ENCODE measurements at places on chromosomes 11 and 22. TPM values are rescaled to one million over a fixed set of nuclear protein-coding genes. Genes with fewer than 3 reads are reported as not detected.

DNA sequence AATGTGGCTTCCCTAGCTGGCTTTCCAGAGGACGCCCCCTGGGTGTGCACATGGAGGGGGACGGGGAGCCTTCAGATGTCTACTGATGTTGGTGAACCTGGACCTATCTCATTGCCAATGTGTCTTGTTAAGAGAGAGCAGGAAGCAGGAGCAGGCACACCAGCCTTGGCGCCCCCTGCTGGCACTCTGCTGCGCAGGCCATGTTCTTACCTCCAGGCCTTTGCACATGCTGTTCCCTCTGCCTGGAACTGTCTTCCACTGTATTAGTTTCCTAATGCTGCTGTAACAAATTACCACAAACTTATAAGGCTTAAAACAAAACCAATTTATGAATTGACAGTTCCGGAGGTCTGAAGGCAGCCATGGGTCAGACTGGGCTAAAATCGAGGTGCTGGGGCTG lies 23.6 kb upstream of the MN1 start:
- no peak for DNase-seq

DNA sequence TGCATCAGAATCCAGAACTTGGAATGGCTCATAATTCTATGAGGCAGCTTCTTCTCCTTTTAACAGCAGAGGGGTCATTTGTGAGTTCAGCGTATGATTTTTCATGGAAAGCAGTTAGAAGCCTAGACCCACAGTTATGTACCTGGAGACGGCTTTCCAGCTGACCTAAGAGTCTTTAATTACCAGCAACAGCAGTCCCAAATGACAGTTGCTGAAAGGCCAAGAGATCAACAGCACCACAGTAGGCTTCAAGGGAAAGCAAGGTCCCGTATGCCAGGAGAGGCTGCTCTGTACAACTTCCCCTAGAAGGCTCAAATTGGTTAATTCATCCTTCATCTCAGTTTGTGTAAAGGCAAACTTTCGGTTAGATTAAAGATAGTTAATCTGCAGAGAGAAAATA lies 363.0 kb downstream of the SOX6 start:
- no peak for DNase-seq

DNA sequence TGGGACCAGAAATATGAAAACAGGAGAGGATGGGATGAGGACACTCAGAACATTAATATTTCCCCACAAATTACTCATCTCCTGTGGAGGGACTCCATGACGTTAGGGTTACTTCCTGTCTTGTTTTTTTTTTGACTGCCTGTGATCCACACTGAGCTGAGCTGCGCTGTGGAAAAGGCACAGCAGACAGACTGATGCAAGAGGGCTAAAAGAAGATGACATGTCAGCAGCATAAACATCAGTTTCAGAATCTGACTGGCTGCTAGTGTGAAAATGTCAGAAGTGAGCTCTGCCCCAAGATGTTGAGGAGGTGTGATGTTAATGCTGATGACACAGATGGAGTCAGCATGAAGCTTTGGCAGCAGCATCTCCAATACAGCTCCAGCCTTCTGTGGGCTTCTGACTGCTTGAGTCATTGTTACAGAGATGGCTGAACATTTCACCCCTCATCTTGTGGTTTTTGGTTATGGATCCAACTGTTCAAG lies 286.8 kb downstream of the BLID start:
- peak; percentile 98 for DNase-seq

- DNase-seq = no peak
Observed at GRCh38 chr11:44708523-44709280, 18.1 kb upstream of the TSPAN18 start.

- no peak for DNase-seq
Observed at GRCh38 chr11:133990501-133990900, 33.7 kb upstream of the IGSF9B start.

GRCh38 chr11:13116491-13116890 lies 107.4 kb downstream of the RASSF10 start:
- no peak for DNase-seq

DNA sequence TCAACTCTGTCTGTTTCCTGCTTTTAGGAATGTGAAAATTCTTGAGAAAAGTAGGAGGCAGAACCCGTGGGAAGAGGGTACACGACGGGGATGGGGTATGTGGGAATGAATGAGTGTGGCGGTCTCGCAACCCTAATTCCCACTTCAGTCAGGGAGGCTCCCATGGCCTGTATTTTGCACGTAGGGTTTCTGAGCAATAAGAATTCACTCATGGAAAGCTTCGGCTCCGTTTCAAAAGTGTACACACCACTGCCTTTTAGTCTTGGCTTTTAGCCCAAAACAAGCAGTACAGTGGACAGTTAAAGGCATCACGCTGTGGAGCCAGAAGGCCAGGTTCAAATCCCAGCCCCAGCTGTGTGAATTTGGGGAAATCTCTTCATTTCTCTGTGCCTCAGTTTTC lies 116.7 kb downstream of the MN1 start:
- DNase-seq = no peak

DNA sequence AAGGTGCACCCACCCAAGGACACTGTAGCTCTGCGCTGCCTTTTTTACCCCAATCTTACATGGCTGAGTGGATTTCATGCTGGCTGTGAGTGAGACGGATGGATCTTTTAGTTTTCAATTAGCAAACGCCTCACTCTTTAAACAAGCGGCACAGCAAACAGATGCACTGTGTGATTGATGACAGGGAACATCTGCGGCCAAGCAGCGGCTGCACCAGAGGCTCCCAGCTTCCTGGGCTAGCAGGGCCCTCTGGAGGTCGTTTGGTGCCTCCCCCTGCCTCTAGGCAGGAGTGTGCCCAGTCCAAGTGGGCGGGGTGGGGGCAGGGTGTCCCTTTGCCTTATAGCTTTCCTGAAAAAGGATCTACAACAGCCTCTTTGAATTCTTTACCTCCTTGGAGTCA lies 2.1 kb upstream of the DRD2 start:
- no peak for DNase-seq

- DNase-seq = no peak
Observed at GRCh38 chr11:79697905-79698304, 257.1 kb upstream of the TENM4 start.

DNA sequence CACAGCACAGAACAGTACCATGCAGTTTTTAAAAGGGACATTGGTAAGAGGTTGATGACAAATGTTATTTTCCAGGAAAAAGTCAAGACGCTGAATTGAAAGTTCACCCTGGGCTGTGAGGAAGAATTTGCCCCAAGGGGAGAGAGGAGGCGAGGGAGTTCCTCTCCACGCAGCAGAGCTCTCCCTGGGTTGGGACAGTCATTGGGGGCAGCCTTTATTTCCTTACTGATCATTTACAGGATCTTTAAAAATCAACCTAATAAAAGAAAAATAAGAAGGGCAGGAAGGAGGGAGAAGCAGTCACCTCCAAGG lies 49.9 kb upstream of the WNT7B start:
- DNase-seq = no peak

DNA sequence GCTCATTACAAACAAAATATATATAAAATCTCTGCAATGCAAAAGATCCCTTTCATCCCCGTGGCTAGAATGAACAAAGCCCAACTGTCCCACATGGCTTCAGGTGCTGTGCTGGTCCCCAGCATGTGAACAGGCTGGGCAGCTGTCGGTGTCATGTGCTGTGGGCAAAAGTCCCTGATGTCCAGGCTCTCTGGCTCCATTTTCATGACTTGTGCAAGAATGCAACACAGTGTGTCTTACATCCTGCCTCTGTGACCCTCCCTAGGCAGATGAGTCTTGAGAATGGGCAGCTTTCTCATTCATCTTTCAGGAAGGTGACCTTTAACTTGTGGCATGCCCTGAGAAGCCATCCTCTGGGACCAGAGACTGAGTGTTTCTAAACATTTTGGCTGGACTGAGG lies 14.5 kb downstream of the GUCD1 start:
- no peak for DNase-seq

- DNase-seq = no peak
Observed at GRCh38 chr11:66160709-66161108, 90.6 kb downstream of the PACS1 start.

- no peak for DNase-seq
Observed at GRCh38 chr11:103596315-103596714, 440.1 kb upstream of the DDI1 start.

DNA sequence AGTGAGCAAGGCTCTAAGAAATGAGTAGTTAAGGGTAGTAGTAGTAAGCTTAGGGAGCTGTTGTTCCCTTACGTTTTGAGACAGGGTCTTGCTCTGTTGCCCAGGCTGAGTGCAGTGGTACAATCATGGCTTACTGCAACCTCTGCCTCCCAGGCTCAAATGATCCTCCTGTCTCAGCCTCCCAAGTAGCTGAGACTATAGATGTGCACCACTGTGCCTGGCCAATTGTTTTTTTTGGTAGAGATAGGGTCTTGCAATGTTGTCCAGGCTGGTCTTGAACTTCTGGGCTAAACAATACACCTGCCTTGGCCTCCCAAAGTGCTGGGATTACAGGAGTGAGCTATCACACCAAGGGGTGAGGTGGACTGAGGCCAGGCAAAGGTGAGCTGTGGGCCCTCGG lies 10.0 kb downstream of the SMIM38 start:
- DNase-seq = no peak

DNA sequence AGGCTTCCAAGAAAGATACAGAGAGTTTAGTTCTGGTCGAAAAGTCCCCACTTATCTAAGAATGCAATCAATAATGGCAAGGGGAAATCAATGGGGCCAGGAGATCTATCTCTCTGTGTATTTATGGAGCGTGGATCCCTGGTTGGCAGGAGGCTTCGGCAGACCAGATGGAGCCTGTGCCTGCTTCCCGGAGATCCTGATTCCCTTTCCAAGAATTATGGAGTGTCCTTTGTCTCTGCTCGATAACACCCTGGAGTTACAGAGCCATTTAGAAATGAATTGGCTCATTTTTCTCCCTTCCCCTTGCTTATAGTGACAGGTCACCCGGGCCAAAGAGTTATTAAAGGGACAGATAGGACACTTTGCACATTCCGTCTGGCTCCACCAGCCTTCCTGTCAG lies 92.4 kb downstream of the ISX start:
- no peak for DNase-seq

DNA sequence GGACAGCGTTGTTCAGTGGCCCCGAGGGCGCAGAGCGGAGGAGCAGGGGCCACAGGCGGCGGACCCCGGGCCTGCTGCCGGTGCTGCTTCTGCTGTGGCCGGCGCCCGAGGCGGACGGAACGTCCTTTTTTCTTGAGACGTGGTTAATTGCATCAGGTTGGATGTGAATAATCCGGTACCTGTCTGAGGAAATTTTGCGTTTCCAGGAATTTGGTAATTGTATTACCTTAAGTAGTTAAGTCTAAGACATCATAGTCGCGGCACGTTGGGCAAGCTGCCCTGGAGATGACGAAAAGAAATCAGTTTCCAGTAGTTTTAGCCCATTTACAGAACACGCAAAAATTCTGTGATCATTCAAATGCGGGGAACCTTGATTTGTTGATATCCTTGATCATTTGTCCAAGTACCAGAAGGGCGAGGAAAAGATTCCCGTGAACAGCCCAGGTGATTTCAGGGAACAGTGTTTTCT lies 789 bp downstream of the SPECC1L start:
- no peak for DNase-seq

- no peak for DNase-seq
Observed at GRCh38 chr11:128604723-128605122, 17.4 kb upstream of the ETS1 start.

GRCh38 chr11:45166604-45166897 lies 20.1 kb downstream of the PRDM11 start:
- no peak for DNase-seq

DNA sequence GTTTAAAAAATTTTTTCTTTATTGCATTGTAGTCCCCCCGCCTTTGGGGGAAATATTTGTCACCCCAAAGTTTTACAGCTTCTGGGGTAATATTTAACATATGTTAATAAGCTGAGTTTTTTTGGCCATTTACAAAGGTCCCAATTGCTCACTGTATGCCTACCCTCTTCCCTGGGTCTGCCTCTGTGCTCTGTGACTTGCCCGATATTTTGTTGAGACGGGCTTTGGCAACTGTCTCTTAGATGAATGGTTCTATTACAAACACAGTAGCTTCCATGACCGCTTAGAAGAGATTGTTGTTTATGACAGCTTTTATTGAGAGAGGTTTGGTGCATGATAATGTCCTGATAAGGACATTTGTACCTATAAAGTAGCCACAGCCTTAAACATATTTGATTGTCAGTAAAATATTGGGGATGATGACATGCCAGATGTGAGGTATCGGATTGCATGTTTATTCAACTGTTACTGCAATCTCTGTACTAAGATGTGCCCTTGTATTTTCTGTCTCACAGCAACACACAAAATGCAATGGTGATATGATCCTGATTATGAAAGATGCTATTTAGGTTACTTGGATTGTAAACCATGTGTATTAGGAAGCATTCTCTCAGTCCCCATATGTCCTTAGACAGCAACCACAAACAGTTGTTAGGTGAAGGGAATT lies 103.1 kb downstream of the TEAD1 start:
- DNase-seq = peak; percentile 57

DNA sequence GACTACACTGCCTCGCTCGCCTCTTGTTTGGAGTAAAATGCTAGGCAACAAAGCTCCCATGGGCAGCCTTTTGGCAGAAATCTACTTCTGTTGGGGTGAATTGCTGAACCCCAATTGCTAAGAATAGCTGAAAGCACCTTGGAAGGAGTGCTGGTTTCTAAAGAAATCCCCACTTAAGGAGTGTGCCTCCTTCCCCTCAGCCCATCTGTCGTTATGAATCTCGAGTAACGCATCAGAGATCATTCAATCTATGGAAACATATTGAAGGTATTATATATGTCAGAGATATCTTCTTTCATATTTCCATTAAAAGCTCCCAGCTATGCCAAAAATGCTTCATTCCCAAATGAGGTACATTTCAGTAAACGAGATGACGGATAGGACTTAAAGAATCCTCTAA lies 229.6 kb upstream of the BLID start:
- DNase-seq = no peak

GRCh38 chr11:131495423-131495822 lies 125.0 kb downstream of the NTM start:
- DNase-seq = no peak

SAA1 gene
- polyA plus RNA-seq = 3.4 TPM

DGCR6 gene
- 0.29 TPM for polyA plus RNA-seq

POU2AF1 gene
- not detected for polyA plus RNA-seq

RASGRP2 gene
- polyA plus RNA-seq = 3.2 TPM

LRRC10B gene
- polyA plus RNA-seq = not detected

APOA1 gene
- polyA plus RNA-seq = not detected

SUSD2 gene
- 2.6 TPM for polyA plus RNA-seq

MYOD1 gene
- polyA plus RNA-seq = not detected

DGAT2 gene
- 1.1 TPM for polyA plus RNA-seq

OR6T1 gene
- polyA plus RNA-seq = not detected

GNG3 gene
- polyA plus RNA-seq = not detected

PLAAT4 gene
- 6.6 TPM for polyA plus RNA-seq

MRPL49 gene
- polyA plus RNA-seq = 68.5 TPM

Data from BJ (cell line).